ENCODE measurements at places on chromosomes 6 and 20.

- DNase-seq: no peak
Measured at GRCh38 chr6:25173951-25174474, 105.2 kb upstream of the CARMIL1 start.

- no peak for DNase-seq
Measured at GRCh38 chr6:33583591-33584155, 3.6 kb upstream of the BAK1 start.

GRCh38 chr6:1335367-1336037, 23.6 kb downstream of the FOXQ1 start:
- no peak for DNase-seq

DNA sequence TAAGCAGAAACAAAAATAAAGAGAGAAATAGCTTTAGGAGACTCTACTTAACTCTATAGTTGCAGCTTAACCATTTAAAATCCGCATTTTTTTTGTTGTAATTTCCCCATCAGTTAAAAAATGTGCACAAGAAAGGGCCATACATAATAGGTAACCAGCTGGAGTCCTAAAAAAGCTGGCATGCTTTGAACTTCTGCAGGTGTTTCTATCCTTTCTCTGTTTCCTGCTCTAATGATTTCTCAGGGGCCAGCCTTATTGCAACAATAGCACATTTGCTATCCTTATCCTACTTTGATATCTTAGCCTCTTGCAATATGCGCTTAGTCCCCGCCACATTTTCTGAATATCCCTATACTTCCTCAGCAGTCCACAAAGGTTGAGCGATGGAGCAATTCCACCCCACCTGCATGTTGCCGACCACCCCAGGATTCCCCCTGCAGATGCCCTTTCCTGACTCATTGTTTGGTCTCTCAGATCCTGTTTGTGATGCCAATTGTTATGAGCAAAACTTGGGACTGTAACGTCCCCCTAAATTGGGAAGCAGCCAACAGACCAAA, 48.5 kb downstream of the TRIM27 start:
- DNase-seq: no peak

DNA sequence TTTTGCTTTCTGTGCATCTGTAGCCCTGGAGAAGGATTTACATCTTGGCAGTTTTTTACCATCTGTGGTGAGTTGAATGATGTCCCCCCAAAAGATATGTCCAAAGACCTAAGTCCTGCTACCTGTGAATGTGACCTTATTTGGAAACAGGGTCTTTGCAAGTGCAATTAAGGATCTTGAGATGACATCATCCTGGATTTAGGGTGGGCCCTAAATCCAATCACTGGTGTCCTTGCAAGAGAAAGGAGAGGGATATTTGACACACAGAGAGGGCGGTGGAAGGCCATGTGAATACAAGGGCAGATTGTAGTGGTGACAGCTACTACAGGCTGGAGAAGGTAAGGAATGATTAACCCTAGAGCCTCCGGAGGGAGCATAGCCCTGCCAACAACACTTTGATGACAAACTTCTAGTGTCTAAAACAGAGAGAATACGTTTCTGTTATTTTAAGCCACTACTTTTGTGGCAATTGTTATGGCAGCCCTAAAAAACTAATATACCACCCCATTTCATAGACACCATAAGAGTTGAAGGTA, 35.1 kb downstream of the MKKS start:
- no peak for DNase-seq

DNA sequence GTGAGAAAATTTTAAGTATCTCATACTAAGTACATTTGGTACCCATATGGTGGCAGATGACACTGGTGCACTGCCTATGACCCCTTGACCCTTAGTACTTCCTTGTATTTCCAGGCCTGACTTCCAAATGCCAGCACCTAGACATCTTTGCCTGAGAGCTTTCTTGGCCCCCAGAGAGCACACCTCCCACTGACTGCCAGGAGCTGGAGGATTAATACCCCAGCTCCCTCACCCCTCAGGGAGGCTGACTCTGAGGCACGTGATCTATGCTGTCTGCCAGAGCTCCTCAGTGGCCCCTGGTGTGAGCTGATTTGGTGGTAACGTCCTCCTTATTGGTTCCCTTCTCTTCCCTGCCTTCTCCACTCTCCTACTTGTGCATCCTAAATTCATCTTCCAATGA, 38.0 kb downstream of the BFSP1 start:
- DNase-seq: no peak

- no peak for DNase-seq
Measured at GRCh38 chr6:127076466-127076865, 42.0 kb upstream of the RSPO3 start.

DNA sequence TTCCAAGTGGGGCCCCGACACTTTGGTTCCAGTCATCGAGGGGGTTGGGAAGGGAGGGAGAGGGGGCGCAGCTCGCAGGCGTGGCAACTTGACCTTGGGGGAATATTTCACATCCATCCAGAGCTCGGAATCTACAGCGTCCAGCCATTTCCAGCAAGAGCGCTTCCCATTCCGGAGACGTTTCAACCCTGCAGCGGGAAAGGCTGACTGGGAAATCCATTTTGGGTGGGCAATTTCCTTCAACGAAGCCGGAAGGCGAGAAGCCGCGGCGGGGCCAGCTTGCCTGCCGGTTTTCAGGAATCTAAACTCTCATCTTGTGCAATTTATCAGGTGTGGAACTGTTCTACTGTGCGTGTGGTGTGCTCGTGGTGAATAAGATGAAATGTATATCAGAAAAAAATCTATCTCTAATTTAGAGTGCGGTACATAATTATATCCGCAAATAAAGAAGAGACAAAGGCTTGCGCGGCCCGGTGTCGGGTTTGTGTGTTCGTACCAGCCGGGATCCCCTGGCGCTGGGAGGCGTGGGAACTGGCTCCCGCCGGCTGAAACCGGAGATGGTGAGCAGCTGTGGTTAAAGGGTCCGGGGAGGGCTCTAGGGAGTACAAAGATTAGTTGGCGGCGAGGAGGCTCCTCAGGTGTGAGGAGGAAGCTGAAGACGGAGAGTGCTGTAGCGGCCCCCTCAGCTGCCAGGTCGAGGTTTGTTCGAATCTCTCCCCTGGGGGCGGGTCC, 4.8 kb downstream of the SLC32A1 start:
- DNase-seq: no peak

- DNase-seq: no peak
Measured at GRCh38 chr6:56484669-56485068, 158.0 kb downstream of the DST start.

- DNase-seq: no peak
Measured at GRCh38 chr20:42118001-42118400, 499.8 kb upstream of the CHD6 start.

- DNase-seq: no peak
Measured at GRCh38 chr20:25048519-25048952, 9.4 kb downstream of the ACSS1 start.

DNA sequence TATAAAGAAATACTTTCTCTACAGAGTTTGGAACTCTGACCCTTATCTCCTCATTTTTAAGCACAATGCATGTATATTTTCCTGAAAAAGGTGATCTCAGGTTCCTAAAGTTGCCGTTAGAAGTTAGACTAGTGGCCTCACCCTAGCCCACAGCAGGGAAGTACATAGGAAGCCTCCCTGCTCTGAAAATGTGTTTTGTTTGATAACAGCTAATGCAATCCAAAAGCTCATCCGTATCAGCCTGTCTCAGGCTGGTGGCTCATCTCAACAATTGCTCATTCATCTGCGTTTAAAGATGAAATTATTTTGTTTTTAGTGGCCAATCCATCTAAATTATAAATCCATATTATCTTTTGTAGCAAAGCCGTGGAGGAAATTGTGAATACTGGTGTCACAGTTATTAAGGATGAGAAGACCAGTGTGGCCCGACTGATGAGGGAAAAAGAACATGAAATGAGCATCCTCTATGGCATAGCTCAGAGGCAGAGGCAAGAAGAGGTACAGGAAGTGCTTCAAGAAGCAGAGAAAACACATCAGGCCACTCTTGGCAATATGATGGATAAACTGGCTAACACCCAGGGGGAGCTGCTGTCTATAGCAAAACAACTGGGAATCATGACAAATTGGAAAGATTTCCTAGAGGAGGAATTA, 20.1 kb downstream of the C6orf163 start:
- no peak for DNase-seq

DNA sequence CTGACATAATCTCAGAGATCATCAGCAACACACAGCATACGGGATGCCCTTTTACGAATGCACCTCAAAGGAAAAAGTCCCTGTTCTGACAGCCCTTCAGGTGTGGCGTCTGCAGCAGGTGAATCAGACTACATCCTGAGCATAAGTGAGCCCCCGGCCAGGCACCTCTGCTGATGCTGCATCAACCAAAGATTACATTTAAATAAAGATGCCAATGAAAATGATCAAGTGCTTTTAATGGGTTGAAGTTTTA, 58.7 kb downstream of the INSM1 start:
- DNase-seq: no peak

DNA sequence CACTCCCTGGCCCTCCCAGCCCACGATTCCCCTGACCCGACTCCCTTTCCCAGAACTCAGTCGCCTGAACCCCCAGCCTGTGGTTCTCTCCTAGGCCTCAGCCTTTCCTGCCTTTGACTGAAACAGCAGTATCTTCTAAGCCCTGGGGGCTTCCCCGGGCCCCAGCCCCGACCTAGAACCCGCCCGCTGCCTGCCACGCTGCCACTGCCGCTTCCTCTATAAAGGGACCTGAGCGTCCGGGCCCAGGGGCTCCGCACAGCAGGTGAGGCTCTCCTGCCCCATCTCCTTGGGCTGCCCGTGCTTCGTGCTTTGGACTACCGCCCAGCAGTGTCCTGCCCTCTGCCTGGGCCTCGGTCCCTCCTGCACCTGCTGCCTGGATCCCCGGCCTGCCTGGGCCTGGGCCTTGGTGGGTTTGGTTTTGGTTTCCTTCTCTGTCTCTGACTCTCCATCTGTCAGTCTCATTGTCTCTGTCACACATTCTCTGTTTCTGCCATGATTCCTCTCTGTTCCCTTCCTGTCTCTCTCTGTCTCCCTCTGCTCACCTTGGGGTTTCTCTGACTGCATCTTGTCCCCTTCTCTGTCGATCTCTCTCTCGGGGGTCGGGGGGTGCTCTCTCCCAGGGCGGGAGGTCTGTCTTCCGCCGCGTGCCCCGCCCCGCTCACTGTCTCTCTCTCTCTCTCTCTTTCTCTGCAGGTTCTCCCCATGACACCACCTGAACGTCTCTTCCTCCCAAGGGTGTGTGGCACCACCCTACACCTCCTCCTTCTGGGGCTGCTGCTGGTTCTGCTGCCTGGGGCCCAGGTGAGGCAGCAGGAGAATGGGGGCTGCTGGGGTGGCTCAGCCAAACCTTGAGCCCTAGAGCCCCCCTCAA, at the start of gene LTA:
TSS of gene LTA (plus strand) at position 249 of the 871 bp plus-strand sequence. CDS start at position 703, 454 bp downstream.
- peak; percentile 80 for DNase-seq

DNA sequence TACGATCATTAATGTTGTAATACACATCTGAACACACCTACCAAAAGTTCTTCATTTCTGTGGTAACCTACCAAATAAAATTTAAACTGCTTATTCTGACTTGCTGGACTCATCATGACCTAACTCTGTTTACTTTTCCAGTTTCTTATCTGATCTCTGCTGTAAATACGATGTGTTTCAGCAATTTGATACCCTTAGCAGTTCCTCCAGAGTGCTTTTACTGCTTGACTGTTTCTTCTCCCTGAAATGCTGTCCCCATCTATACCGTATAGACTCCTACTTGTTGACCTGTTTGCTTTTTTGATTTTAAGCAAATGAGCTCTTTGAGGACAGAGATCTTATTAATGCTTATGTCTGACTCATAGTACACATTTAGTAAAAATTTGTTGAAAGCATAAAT, 119.5 kb downstream of the SCAF8 start:
- DNase-seq: no peak

GRCh38 chr6:131749023-131749422, 38.2 kb upstream of the CTAGE9 start:
- no peak for DNase-seq

GRCh38 chr20:46009816-46010215, 1.1 kb downstream of the MMP9 start:
- DNase-seq: no peak

DNA sequence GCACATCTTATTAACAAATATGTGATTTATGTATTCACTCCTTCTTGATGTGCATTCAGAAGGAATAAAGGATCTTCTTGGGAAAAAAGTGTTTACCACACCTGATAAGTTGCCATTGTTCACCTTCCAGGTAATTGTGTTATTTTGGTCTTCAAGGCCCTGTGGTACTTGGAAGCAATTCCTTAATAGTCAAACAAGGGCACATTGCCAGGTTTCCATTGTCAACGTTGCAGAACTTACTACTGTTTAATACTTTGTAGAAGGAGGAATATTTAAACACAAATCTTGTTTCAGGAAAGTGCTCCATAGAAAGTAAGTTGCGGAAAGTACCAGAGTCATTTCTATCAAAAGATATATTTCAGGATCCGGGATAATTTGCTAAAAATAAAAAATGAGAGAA, 129.5 kb upstream of the SGK1 start:
- no peak for DNase-seq

DNA sequence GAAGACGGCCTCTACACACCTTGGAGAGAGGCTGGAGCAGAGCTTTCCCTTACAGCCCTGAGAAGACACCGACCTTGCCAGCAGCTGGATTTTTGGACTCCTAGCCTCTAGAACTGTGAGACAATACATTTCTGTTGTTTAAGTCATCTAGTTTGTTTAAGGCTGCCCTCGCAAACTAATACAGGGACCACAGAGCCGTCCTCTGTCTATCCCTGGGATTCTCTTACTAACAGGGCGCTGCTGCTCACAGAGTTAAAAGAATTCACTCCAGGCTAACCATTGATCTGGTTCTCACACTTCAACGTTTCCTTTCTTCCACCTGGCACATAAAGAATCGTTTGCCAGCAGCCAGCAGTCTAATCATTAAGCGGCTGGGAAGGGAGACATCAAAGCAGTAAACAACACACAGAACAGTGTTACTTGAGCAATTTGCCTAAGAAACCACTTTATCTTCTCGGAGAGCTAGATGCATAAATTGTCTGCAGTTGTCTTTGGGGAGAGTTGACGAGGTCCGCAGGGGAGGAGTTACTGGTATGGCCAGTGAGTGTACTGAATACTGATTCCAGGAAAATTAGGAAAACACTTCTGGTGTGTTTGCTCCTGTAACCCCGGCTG, 103.5 kb upstream of the AKAP12 start:
- no peak for DNase-seq

- no peak for DNase-seq
Measured at GRCh38 chr6:170251776-170252571, 38.9 kb downstream of the DLL1 start.

GRCh38 chr6:19438566-19439353, 398.4 kb upstream of the ID4 start:
- no peak for DNase-seq

GRCh38 chr6:122789182-122790027, at the start of gene SMPDL3A:
SMPDL3A (plus strand) TSS chr6:122789258; CDS start chr6:122789347, 89 bp downstream.
- no peak for DNase-seq

GRCh38 chr6:1619673-1620503, 10.2 kb downstream of the FOXC1 start:
- no peak for DNase-seq
